ENCODE measurements at places on chromosomes 1 and 21.

DNA sequence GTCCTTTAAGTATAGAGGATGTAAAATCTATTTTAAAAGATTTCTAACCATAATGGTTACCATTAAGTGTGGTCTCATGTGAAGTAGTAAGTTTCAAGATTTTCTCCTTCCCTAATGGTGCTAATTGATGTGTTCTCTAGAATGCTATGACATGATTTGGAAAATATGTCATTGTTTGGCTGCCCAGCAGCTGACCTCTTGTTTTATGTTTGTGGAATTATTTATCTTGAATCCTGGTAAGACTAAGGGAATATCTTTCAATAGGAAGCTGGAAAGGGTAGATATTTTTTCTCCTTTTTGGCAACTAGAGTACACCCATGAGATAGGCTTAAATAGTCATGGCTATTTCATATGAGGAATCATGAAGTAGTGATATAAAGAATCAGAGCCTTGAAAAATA lies 139.8 kb upstream of the CHODL start:
- DNase-seq = no peak

DNA sequence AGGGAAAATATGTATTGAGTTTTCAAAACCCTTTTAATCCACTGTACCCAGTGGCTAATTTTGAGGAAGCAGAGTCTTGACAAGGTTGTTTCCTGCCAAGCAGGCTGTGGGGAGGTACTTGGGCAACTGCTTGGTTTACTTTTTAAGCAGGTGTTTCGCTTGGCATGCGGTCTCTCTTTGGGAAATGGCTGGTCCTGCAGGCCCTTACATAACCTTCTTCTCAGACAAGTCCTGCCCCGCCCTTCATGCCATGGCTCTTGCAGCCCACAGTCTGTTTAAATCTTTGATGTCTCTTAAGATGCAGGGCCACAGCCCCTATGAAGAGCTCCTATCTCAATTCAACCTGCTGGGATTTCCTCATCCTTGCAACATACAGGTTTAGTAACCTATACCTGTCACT lies 36.0 kb upstream of the ABCD3 start:
- DNase-seq = peak; percentile 62

- peak; percentile 23 for DNase-seq
Observed at GRCh38 chr1:147171399-147172167, 687 bp downstream of the PRKAB2 start.

GRCh38 chr1:24193046-24193445 lies 6.0 kb upstream of the IFNLR1 start:
- no peak for DNase-seq

DNA sequence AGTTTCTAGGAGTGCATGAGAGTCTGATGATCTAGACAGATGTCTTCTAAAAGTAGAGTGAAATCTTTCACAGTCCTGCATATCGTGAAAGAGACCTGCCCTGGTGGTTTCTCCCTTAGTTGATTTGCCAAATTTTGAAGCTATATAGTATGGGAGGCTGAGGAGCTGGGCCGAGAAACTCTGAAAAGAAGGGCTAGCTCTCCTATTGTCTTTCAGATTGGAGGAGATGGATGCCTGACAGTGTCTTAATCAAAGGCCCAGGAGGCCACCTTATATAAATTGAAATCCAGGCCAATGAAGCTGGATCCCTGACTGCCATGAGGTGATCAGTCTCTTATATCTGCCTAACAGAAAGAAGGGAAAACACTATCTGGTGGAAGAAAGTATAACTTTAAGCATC lies 18.4 kb upstream of the CD84 start:
- no peak for DNase-seq

GRCh38 chr1:92755541-92756461 lies 29.1 kb downstream of the EVI5 start:
- no peak for DNase-seq

DNA sequence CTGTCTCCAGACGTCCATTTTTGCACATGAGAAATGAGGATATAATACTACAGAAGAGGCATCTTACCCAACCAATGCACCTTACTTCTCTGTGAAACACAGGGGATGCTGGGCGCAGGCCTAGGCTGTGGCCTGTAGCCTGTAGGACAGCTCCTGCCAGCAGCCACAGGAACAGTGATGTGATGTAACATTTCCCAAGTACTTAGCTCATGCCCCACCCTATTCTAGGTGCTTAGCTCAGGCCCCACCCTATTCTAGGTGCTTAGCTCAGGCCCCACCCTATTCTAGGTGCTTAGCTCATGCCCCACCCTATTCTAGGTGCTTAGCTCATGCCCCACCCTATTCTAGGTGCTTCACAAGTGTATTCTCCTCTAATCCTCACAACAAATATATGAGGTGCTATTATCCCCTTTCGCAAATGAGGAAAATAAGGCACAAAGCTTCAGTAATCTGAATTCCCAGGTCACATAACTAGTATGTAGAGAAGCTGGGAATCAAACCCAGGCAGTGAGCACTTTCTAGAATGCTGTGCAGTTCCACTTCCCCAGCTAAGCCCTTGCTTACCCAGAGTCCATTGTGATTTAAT lies 4.6 kb upstream of the NAXE start:
- no peak for DNase-seq

GRCh38 chr1:211832661-211833060 lies 2.1 kb upstream of the LPGAT1 start:
- no peak for DNase-seq

DNA sequence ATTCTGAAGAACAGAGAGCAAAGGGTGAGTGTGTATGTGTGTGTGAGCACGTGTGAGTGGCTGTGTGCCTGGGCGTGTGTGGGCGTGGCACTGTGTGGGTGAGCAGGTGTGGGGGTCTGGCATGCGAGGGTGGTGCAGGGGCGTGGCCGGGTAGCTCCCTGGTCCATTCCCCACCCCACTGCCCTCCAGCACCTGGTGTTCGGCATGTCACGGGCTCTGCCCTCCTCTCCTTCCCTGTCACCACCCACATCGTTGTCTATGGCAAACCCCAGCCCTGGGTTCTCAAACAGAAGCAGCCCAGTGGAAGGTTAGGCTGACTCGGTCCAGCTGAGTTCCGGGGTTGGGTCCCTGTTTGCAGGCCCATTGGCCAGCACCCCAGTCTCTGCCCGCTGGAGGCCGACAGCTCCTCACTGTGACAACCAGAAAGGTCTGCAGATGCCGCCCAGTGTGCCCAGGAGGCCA lies 39.8 kb downstream of the UBE2G2 start:
- peak; percentile 19 for DNase-seq

- DNase-seq = no peak
Observed at GRCh38 chr1:10903821-10904220, 107.4 kb upstream of the CASZ1 start.

GRCh38 chr1:242764161-242764560 lies 239.7 kb upstream of the PLD5 start:
- no peak for DNase-seq

GRCh38 chr1:147260956-147261355 lies 18.5 kb downstream of the CHD1L start:
- no peak for DNase-seq

DNA sequence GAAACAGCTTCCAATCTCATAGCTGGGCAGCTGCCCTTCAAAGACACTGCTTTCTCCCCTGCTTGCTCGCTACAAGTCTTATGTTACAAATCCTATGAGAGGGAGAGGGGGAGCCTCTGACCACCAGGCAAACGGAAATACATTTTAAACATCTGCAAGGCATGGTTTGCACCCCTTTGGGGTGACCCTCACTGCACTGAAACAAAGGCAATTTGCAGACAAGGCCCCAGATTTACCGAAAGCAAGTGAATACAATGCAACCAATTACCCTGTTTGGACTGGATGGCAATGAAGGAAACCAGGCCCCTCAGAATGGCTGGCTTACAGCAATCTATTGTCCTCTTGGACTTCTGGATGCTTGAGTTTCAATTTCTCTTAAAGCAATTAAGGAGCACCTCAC lies 11.8 kb upstream of the ATP13A2 start:
- DNase-seq = no peak

DNA sequence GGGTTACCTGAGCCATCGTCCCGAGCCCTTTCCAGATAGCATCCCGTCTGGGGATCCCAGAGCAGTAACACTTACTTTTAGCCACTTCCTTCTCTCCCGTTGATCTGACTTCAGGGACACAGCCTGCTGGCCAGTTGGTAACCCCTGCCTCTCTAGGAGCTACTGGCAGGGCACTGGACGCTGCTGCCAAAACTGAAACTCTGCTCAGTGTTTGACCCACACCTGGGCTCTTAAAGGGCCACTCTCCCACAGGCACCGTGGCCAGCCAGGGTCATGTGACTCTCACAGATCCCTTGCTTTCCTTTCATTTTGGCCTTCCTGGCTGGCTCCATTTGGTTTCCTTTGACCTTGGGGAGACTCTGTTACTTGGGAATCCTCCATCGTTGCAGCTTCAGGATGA lies at the start of gene PIGR:
Gene PIGR, minus strand, starts transcription at position 206 of the 400 bp plus-strand sequence. CDS start 5,935 bp downstream, outside the sequence.
- no peak for DNase-seq

GRCh38 chr1:222251847-222252246 lies 296.1 kb downstream of the HHIPL2 start:
- DNase-seq = no peak

DNA sequence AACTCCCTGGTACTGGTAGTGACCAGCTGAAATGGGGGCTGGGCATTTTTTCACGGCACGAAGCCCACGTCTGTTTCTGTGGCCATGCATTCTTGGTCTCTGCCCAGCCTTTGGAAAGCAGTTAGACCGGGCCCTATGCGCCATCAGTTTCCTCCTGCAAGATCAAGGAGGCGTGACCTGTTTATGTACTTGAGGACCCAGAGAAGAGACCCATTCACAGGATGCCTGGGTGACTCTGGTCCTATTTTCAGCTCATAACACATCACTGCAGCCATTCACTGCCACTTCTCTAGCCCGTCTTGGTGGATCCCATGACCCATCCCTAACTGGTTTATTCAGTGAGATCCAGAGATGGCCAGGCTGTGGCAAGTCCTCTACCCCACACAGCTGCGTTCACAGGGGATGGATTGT lies 70.4 kb downstream of the SPSB1 start:
- DNase-seq = no peak

GRCh38 chr21:45575993-45576837 lies 34.0 kb upstream of the SLC19A1 start:
- DNase-seq = no peak

GRCh38 chr21:45630066-45630694 lies 13.3 kb upstream of the PCBP3 start:
- no peak for DNase-seq

GRCh38 chr1:162502928-162503327 lies 5.3 kb downstream of the UHMK1 start:
- DNase-seq = no peak

GRCh38 chr1:23763041-23763577 lies 15.1 kb upstream of the PITHD1 start:
- no peak for DNase-seq

GRCh38 chr1:193846876-193847604 lies 660.6 kb upstream of the B3GALT2 start:
- DNase-seq = no peak

- DNase-seq = no peak
Observed at GRCh38 chr1:111723091-111723806, 15.9 kb downstream of the INKA2 start.

- no peak for DNase-seq
Observed at GRCh38 chr1:238672262-238672661, 714.1 kb upstream of the CHRM3 start.

- no peak for DNase-seq
Observed at GRCh38 chr1:53359934-53360276, 32.0 kb upstream of the LRP8 start.

DNA sequence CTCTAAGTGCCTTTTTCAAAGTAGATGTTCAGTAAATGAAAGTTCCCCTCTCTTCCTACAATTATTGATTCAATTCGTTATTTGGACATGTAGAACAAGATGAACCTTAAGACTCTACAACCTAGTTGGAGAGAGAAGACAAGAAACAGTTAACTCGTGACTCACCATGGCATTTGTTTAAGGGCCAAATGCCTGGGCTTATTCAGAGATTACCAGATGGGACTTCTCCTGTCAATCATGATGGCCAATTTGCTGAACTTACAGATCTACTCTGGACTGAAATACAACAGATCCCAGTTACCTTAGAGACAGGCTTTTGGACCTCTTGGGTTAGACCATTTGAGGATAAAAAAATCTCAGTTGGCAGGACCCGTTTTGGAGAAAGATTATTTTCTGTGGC lies 93.5 kb downstream of the C1orf94 start:
- no peak for DNase-seq

DNA sequence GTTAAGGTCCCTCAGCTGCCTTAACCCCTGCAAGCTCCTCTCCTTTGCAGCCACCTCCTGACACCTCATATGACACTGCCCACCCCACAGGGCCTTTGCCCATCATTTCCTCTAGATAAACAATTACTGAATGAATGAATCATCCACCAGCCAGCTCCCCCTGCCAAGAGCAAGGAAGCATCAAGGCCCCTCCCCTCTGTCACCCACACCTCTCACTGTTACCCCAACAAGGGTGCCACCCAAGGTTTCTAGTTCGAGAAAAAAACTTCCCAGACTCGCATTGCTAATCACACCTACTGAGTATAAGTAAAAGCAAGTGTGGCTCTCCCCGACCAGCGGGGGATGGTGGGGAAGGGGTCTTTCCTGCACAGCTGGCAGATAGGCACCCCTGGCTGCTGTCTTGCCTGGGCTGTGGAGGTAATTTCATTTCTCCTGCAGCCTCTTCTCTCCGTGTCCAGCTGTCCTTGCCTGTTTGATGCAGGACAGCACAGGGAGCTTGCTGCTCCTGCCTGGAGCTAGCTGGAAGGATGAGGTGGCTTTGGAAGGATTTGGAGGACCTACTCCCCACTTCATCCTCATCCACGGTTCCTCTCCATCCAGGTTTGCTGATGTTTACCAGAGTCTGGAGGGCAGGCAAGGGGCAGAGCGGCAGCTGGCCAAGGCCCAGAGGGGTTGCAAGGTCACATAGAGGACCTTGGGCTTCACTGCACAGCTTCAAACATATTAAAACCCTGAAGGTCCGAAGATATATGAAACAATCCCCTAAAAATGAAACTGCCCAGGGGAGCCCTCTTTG lies 33.1 kb upstream of the LBR start:
- no peak for DNase-seq

DNA sequence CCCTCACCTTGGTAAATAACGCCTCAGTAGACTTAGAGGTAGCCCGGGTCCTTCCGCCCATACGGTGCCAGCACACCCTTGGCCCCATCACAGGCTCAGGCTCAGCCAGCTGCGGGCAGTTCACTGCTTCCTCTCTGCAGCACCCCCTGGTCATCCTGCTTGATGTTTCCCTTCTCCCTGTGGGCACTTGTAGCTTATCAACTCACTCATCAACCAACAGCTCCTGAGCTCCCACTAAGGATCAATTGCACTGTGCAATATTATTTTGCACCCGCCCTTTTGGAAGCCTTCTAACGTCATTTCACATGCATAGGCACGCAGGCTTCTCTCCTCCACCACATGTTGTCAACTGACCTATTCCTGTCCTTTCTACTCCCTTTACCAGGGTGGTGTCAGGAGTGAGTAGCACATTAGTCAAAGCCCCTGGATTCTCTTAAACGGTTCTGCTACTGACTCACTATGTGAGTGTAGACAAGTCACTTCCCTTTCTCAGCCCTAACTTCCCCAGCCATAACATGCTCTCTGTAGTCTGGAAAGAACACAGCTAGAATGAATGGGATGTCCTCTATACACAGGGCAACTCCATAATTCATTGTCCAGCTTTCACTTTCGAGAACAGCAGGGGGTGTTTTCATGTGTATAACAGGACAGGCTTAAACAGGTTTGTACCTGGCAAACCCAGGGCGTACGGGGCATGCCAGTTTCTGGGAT lies 47.1 kb upstream of the IRF2BP2 start:
- peak; percentile 57 for DNase-seq

GRCh38 chr1:22077728-22078127 lies 25.2 kb downstream of the CDC42 start:
- no peak for DNase-seq

- no peak for DNase-seq
Observed at GRCh38 chr1:179870870-179871269, 6.7 kb downstream of the TOR1AIP2 start.

GRCh38 chr1:50474859-50475809 lies 51.9 kb upstream of the DMRTA2 start:
- peak; percentile 61 for DNase-seq

Measured in HT-29 (cell line).